Cardiac ventricle fibroblast (primary cell): ENCODE measurements at places on chromosomes 12 and 14. TPM values are rescaled to one million over a fixed set of nuclear protein-coding genes. Genes with fewer than 3 reads are reported as not detected.

The AMDHD1 gene
- total RNA-seq, result not detected in 2 replicates

The KCNH3 gene
- total RNA-seq, result 0.05 and 0.12 TPM in 2 replicates

The LALBA gene
- not detected in 2 replicates for total RNA-seq

The EIF2B1 gene
- total RNA-seq, result 82.7 and 93.1 TPM in 2 replicates

The NOS1 gene
- not detected in 2 replicates for total RNA-seq

The MUCL1 gene
- not detected in 2 replicates for total RNA-seq

The NRXN3 gene
- total RNA-seq, result 0.12 and 0.34 TPM in 2 replicates

The ALDH1L2 gene
- 53.7 and 54.4 TPM in 2 replicates for total RNA-seq

The SOAT2 gene
- total RNA-seq, result not detected in 2 replicates

The SLC35F4 gene
- not detected in 2 replicates for total RNA-seq

The FLRT2 gene
- 12.7 and 14.2 TPM in 2 replicates for total RNA-seq

The RTN1 gene
- 0.12 and 0.34 TPM in 2 replicates for total RNA-seq

The AQP2 gene
- 0.31 TPM in 1 of 2 replicates, not detected in the other for total RNA-seq

The HOXC4 gene
- total RNA-seq, result 0.05 TPM in 1 of 2 replicates, not detected in the other

The FSCB gene
- not detected in 2 replicates for total RNA-seq

The CDCA3 gene
- total RNA-seq, result 0.88 and 1.8 TPM in 2 replicates

The A2M gene
- total RNA-seq, result 103 and 189 TPM in 2 replicates

The LAG3 gene
- 0.06 and 0.10 TPM in 2 replicates for total RNA-seq

The SIX6 gene
- total RNA-seq, result not detected in 2 replicates

The SLC5A8 gene
- total RNA-seq, result not detected in 2 replicates

The PRICKLE1 gene
- 12.3 and 16.7 TPM in 2 replicates for total RNA-seq

The KRT81 gene
- not detected in 2 replicates for total RNA-seq

The PLEKHG7 gene
- 0.06 TPM in 1 of 2 replicates, not detected in the other for total RNA-seq

The TSPAN19 gene
- not detected in 2 replicates for total RNA-seq

The NEDD8 gene
- total RNA-seq, result 96.5 and 125 TPM in 2 replicates

The SNX6 gene
- total RNA-seq, result 106 and 173 TPM in 2 replicates

The TMEM253 gene
- not detected in 2 replicates for total RNA-seq

The DNAH10 gene
- total RNA-seq, result 0.19 and 0.24 TPM in 2 replicates

The DYNLL1 gene
- 242 and 291 TPM in 2 replicates for total RNA-seq

The TC2N gene
- 2.2 and 3.6 TPM in 2 replicates for total RNA-seq

The RFX4 gene
- total RNA-seq, result not detected in 2 replicates

The LHX5 gene
- total RNA-seq, result not detected in 2 replicates

The USP30 gene
- 6.7 and 18.8 TPM in 2 replicates for total RNA-seq

The IL22 gene
- total RNA-seq, result not detected in 2 replicates

The TAS2R30 gene
- total RNA-seq, result 0.59 and 1.8 TPM in 2 replicates

The BIN2 gene
- total RNA-seq, result not detected in 2 replicates
